ENCODE measurements at places on chromosomes 1 and 21.

DNA sequence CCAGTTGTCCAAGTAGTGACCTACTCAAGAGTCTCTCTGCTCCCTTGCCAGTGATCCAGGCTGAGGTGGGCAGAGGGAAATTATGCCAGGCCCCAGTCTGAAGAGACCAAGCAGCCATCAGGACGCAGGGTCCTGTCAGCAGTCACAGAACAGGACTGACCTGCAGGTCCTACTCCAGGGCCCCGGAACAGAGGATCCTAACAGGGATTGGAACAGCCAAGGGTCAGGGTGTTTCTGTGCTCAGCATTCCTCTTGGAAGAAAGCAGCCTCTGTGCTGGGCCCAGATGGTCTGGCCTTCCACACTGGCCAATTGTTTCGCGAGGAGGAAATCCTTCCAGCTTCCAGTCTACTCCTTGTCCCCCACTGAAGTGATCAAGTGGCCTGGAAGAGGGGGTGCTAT is 41.6 kb upstream of the USP1 start:
- no peak for DNase-seq

GRCh38 chr1:117574161-117574835 is 31.6 kb upstream of the TENT5C start:
- no peak for DNase-seq

DNA sequence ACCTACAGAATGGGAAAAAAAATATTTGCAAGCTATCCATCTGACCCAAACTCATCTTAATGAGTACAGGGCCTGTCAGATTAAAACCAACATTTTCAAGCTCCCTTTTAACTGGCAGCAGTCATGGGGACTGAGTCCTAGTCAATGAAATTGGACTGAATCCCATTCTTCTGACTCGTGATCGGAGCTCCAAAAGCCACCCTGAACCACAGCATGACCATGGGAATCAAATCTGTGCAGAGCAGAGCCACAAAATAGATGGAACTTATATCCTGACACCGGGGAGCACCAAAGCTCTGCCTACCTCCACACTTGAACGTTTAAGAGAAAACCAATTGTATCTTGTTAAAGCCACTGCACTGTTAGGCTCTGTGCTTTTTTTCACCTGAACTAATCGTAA is 5.0 kb upstream of the RWDD3 start:
- no peak for DNase-seq

- DNase-seq, result no peak
Observed at GRCh38 chr1:89627596-89627962, 5.3 kb upstream of the LRRC8C start.

- DNase-seq, result peak; percentile 75
Observed at GRCh38 chr1:6743189-6744101, 41.8 kb upstream of the CAMTA1 start.

DNA sequence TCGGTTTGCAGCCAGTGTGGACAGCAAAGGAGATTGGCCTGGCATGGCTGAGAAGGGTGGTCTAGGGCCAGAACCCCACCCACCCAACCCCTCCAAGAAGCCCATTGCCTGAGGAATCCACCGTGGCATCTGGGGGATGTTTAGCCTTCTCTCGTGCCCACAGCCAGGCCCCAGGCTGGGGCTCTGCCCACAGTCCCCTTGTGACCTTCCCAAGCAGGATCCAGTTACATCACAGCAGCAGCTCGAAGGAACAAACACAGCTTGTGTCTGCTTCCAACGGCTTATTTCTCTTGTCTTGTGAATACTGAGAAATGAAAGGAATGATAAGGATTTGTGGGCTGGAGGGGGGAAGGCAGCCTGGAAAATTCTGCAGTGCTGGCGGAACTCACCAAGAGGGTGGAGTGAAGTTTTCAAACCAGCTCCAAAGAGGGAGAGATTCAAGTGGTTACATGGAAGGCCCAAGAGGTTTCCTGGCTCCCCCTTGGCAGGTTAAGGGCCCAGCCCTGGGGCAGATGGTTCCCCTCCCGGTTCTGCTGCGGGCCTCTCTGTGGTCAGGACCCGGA is 61.6 kb downstream of the DHRS3 start:
- DNase-seq, result no peak

DNA sequence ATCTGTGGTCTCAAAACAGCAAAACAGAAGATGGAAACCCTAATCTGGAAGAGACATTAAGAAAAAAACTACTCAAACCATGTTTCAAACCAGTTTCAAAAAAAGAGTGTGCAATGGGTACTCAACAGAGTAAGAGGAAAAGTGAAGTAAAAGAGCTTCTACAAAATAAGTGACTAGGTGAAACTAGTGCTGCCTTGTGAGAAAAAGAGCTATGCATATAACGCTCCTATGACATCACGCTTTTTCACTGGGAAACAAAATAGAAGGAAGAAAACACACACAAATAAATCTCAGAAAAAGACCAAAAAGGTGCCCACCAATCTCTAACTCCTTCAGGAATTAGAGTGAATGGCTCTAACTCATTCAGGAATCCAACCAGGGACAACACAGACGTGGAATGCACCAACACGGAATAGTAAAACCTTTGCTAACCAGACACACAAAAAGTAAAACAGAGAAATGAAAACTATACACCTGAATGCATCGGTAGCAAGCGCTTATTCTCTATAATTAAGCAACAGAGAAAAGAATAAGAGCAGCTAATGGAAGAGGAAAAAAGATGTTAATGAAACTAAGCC is 1.3 kb downstream of the FOXJ3 start:
- no peak for DNase-seq

DNA sequence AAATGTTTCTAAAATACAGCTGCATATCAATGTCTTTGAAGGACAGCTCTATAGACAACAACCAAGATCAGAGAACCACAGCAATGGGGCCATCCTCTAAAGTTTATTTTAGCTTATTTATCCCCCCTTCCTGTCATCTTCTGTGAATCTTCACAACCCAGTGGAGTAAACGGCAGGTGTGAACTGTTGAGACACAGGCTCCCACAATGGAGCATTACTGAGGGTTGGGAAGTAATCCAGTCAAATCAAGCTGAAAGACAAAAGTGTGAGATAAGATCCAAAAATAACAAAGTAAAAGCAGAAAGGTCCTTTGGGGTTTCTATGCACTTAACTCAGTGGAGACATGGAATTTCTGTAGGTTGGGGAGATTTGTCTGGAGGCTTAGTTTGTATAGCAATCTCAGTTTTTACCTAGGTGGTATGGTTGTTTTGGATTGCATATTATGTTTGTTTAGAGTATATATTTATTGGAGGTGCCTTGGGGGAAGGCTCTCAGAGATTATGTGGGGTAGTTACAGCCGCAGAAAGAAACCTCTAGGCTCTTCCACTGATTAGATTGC is 286.9 kb upstream of the ADGRL2 start:
- no peak for DNase-seq

- DNase-seq, result no peak
Observed at GRCh38 chr21:25118648-25119047, 488.6 kb downstream of the MRPL39 start.

GRCh38 chr21:39632796-39633442 is 20.2 kb downstream of the B3GALT5 start:
- no peak for DNase-seq

DNA sequence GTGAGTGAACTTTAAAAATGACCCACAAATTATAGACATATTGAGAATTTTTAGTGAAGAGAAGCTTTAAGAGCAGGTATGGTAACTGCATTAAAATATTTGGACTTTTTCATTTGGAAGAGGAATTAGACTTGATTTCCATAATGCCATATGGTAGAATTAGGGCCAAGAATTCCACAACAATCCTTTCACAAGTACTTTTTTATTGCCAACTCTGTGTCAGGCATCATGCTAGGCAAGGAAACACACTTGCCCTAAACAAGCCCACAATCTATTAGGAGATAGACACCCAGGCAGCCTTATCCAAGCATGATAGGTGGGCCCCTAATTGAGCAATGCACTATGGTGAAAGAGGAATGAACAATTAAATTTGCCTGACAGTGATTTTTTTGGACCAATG is 353.0 kb downstream of the TGFB2 start:
- no peak for DNase-seq

- no peak for DNase-seq
Observed at GRCh38 chr21:40841524-40842196, 5.3 kb downstream of the DSCAM start.

DNA sequence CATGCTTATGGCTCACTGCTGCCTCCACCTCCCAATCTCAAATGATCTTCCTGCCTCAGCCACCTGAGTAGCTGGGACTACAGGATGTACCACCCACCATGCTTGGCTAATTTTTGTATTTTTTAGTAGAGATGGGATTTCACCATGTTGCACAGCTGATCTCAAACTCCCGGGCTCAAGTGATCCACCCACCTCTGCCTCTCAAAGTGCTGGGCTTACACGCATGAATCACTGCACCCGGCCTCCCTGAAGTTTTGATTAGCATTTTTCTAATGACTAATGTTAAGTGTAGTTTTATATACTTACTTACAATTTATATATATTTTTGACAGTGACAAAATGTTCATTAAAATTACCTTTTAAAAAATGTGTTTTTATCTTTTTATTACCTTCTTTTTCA is 41.1 kb downstream of the ZNF678 start:
- no peak for DNase-seq

- no peak for DNase-seq
Observed at GRCh38 chr21:33075596-33076195, 5.8 kb downstream of the OLIG1 start.

GRCh38 chr1:155080312-155081228 is 1.9 kb downstream of the EFNA3 start:
- DNase-seq, result no peak

DNA sequence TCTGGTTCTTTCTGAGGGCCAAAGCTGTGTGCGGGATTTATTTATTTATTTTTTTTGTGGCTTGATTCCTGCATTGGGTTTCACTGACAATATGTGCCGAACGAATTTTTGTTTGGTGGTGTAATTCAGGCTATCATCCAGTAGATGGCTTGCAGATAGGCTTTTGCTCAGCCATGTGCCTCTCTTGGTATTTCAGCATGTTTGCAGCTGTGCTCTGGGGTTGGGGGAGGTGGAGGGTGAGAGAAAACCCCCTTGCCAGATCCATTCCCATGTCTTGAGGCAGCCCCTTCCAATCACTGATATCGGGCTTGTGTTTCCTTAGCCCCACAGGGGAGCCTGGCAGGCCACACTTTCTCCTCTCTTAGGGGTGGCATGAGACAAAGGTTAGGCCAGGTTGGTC is 302.4 kb downstream of the PTGER3 start:
- DNase-seq, result no peak

GRCh38 chr21:39489380-39489924 is 37.7 kb downstream of the SH3BGR start:
- no peak for DNase-seq

GRCh38 chr1:54649130-54649898 is 7.7 kb downstream of the MROH7 start:
- no peak for DNase-seq

DNA sequence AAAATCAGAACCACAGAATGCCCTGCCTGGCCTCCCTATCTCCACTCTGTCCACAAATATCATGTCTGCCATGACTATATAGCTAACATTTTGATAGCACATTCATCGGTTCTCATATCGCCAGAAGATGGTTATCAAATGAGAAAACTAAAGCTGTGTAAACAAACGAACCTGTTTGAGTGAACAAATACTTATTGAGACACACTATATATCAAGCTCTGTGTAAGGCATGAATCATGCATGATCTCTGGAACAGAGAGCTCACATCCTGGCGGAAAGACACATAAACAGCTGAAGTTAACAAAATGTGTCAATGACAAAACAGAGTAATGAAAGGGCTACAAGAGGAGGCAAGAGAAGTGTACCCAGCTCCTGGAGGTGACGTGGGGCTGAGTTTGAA is 13.1 kb downstream of the KCND3 start:
- no peak for DNase-seq

- DNase-seq, result no peak
Observed at GRCh38 chr1:147560765-147561471, 19.6 kb downstream of the BCL9 start.

GRCh38 chr1:55639051-55639450 is 423.9 kb upstream of the USP24 start:
- no peak for DNase-seq

GRCh38 chr1:84763912-84764680 is 73.8 kb upstream of the SSX2IP start:
- no peak for DNase-seq

DNA sequence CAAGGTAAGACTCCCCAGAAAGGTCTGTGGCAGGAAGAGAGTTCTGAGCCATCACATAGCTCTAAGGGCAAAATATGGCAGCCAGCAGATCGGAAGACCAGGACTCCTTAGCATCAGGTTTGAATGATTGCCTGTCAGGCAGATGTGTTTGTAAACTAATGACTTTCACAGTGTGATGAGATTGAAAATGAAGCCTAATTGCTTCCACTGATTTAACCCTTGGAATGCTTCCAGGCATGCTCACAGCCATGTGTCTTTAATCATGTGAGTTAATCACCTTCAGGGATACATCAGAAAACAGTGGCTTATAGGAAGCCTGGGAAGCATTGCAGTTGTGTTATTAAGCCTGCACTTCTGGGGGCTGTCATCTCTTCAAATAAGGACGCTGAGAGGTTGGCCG is 82.8 kb downstream of the LRRC53 start:
- DNase-seq, result no peak

GRCh38 chr1:121448851-121449250 is 264.1 kb downstream of the SRGAP2C start:
- no peak for DNase-seq

- no peak for DNase-seq
Observed at GRCh38 chr1:19203440-19203839, 6.6 kb downstream of the UBR4 start.

DNA sequence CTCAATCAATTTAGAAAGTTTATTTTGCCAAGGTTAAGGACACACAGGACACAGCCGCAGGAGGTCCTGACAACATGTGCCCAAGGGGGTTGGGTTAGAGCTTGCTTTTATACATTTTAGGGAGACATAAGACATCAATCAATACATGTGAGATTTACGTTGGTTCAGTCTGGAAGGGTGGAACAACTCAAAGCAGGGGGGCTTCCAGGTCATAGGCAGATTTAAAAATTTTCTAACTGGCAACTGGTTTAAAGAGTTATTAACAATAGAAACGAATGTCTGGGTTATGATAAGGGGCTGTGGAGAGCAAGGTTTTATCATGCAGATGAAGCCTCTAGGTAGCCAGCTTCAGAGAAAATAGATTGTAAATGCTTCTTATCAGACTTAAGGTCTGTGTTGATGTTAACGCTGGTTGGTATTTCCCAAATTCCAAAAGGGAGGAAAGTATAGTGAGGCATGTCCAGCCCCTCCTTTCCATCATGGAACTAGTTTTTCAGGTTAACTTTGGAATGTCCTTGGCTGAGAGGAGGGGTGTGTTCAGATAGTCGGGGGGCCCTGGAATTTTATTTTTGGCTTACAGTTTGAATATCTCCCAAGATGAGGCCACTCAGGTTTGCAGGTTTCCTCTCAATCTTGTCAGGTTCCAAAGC is 31.0 kb upstream of the TGFBR3 start:
- no peak for DNase-seq

DNA sequence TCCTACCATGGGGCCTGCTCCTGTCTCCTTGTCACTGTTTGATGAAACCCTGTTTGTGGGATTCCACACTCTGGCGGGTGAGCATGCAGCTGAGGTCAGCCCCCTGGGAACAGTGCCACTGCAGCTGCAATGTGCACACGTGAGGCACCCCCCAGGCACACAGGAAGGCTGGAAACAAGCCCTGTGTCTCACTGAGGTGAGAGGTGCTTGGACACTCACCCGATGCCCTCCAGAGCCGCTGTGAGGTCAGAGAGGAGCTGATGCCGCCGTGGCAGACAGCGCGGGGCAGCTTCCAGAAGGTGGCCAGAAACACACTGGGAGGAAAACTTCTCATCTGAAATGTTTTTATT is 49.7 kb downstream of the SLX9 start:
- no peak for DNase-seq

Data from cardiac septum (tissue), 1 donor.